Sigmoid colon (tissue), 7 donors: ENCODE measurements at places on chromosomes 11 and 22. TPM values are rescaled to one million over a fixed set of nuclear protein-coding genes. Genes with fewer than 3 reads are reported as not detected.

The DGAT2 gene
- 1.2 TPM for total RNA-seq

The TRIM77 gene
- total RNA-seq, result not detected

The SPDYC gene
- total RNA-seq, result not detected

DNA sequence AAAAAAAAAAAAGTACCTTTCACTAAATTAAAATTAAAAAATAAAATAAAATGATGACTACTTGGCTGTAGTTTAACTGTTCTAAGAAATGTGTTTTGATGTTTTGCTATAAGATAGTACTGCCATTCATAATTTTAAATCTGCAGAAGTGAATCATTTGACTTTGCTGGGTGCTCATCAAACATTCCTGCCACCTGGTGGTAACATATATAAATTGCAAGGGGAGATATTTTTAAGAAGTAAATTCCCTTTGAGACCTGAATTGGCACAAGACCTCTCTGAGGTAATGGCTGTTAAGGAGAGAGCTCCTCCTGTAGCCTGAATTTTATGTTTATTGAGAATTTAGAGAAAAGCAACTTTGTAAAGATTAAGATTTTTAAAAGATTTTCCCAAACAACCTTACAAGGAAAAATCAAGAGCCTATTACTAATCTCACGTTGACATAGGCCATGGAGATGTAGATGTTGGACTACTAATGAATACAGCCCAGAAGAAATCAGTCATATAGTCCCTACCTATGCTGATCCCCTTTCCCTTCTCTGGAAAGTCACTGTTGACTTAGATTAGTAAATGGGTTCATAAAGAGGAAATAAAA lies 11.9 kb upstream of the NARS2 start:
- no peak for DNase-seq

DNA sequence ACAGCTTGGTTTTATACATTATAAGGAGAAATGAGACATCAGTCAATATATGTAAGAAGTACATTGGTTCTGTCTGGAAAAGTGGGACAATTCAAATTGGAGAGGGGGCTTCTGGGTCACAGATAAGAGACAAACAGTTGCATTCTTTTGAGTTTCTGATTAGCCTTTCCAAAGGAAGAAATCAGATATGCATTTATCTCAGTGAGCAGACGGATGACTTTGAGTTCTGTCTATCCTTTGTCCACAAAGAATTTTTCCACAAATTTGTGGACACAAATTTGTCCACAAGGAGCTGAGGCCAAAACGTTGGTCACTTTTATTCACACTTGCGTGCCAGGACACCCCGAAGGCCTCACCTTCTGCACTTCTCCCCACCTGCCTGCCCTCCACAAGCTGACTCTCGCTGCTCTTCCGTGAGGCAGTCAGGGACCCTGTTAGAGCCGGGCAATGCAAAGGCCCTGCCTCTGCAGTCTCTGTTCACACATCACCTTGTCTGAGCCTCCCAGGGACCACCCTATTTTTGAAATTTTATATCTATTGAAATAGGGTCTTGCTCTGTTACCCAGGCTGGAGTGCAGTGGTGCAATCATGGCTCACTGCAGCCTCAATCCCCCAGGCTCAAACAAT lies 20.5 kb downstream of the IL17REL start:
- DNase-seq, result no peak

- DNase-seq, result no peak
Measured at GRCh38 chr11:134134167-134134566, 65.3 kb downstream of the JAM3 start.

DNA sequence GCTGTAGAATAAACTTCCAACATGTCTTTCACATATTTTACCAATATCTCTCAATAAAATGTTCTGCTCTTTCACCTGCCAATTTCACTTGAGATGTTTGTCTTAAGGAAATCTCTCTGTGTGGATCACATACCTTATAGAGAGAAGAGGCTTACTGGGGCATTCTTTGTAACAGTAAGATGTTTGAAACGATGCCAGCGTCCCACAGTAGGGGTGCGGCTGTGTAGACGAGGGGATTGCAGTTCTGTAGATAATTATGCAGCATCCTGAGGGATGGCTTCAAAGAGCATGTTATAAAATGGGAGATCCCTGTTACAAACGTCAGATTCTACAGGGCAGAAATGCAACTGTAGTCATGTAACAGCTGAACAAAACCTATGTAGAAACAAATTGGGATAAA lies 200.0 kb downstream of the TBC1D22A start:
- DNase-seq, result no peak

GRCh38 chr11:29256580-29256979 lies 760.2 kb downstream of the KCNA4 start:
- DNase-seq, result no peak

DNA sequence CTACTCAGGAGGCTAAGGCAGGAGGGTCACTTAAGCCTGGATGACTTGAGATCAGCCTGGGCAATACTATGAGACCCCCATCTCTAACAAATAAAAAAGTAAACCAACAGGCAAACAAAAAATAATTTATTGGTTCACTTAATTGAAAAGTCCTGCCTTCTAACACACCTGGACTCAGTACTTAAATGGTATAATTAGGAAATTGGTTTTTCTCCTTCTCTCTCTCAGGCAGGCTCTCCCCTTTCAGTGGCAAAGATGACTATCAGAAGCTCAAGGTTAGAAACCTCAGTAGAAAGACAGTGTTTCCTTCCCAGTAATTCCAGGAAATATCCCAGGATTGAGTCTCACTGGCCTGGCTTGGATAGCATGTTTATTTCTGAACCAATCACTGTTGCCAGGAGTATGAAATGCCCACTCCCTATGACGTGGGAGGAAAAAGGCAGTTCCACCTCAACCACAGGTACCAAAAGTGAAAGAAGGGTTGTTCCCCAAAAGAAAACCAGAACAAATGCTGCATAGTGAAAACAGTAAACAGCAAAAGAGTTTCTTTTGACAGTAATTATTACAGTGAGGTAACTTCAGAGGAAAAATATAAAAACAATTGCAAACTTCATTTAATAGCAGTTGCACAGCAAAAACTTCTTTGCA lies 56.3 kb upstream of the SOX6 start:
- no peak for DNase-seq

- DNase-seq, result no peak
Measured at GRCh38 chr22:35322893-35323292, 23.2 kb downstream of the TOM1 start.

- no peak for DNase-seq
Measured at GRCh38 chr22:20194681-20195593, 44.1 kb upstream of the CCDC188 start.

DNA sequence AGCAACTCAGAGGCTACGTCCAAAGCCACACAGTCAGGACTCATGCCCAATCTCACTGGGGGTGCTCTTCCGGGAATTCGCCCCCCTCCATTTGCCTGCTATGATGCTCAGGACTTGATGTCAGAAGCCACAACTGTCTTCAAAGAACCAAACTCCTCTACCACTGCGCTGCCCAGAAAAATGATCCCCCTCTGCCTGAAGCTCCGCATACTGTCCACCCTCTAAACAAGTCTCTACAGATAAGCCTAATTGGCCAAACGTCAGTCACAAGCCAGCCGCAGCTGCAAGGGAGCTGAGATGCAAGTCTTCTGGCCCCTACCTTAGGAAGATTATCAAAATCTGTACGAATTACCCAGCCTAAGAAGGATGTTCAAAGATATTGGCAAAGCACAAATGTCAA lies 294.6 kb downstream of the BUD13 start:
- no peak for DNase-seq

GRCh38 chr11:94066901-94067429 lies 45.8 kb downstream of the HEPHL1 start:
- DNase-seq, result no peak
